Effector CD4-positive, alpha-beta T cell (primary cell): ENCODE measurements at places on chromosomes 11 and 22.

- DNase-seq = no peak
These were observed 40.8 kb downstream of the BID start for GRCh38 chr22:17733466-17733865.

GRCh38 chr11:22276535-22276934 lies 61.6 kb upstream of the SLC17A6 start:
- DNase-seq = no peak

DNA sequence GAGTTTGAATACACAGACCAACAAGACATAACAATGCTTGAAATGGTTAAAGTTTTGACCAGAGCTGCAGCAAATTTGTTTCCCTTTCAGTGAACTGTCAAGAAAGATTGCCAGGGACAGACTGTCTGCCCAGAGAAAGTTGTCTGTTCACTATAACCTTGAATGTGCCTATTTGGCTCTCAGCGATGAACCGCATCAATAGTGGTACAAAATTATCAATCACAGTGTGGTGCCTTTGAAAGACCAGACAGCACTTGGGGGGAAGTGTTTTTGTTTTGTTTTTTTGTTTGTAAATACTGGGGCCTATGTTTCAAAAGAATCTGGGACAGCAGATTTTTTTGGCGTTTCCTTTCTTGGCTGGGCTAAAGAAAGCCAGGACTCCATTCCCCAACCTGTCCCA lies 123.1 kb downstream of the CD44 start:
- no peak for DNase-seq

GRCh38 chr22:20230777-20231420 lies 37.2 kb downstream of the RTN4R start:
- no peak for DNase-seq

GRCh38 chr11:131754671-131755070 lies 384.3 kb downstream of the NTM start:
- no peak for DNase-seq

- DNase-seq = no peak
These were observed 6.9 kb upstream of the PHOX2A start for GRCh38 chr11:72250661-72251464.

- DNase-seq = no peak
These were observed 14.4 kb upstream of the TBC1D10A start for GRCh38 chr22:30340911-30341685.

GRCh38 chr11:95764267-95764898 lies 25.2 kb downstream of the FAM76B start:
- no peak for DNase-seq

DNA sequence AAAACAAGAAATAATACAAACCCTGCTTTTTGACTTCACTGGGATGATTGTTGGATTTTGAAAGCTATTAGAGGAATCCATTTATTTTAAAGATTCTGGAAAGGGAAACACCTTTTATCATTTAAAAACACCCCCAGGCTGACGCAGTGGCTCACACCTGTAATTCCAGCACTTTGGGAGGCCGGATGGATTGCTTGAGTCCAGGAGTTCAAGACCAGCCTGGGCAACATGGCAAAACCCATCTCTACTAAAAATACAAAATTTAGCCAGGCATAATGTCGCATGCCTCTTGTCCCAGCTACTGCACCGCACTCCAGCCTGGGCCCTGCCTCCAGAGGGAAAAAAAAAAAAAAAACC lies 317 bp upstream of the SCN2B start:
- DNase-seq = no peak

DNA sequence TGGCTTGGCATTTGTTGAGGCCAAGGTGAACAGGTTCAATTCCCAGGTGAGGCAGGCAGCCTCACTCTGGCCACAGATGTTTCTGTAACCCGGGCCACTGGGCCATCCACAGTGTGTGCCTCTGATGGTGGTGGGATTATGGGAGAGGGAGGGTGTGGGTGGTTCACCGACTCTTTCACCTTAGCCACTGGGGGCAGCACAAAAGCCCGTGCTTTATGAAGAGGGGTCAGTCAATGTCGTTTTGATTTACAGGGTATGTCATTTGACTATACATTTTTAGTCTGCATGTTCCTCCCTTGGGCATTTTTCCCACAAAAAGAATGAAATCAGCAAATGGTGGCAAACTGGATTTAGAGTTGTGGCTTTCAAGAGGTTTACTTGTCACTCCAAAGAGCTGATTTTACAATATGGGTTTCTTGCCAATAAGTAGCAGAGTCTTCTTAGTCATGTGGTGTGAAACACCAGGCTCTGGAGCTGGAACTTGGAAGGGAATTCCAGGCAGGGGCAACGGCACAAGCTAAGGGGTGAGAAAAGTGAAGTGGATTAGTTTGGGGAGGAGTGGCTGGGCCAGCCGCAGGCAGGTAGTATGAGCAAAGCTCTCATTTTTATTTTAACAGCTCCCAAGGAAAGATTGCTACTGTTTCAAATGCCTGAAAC lies 217.8 kb upstream of the ZBED5 start:
- no peak for DNase-seq

DNA sequence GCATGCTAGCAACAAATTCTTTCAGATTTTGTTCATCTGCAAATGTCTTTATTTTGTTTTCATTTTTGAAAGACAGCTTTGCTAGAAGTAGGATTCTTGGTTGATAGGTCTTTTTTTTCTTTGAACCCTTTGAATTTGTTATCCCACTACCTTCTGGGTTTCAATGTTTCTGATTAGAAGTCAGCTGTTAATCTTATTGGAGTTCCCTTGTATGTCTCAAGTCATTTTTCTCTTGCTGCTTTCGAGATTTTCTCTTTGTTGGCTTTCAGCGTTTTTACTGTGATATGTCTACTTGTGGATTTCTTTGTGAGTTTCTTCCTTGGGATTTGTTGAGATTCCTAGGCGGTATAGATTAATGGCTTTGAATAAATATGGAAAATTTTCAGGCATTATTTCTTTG lies 27.2 kb upstream of the MS4A8 start:
- DNase-seq = no peak

DNA sequence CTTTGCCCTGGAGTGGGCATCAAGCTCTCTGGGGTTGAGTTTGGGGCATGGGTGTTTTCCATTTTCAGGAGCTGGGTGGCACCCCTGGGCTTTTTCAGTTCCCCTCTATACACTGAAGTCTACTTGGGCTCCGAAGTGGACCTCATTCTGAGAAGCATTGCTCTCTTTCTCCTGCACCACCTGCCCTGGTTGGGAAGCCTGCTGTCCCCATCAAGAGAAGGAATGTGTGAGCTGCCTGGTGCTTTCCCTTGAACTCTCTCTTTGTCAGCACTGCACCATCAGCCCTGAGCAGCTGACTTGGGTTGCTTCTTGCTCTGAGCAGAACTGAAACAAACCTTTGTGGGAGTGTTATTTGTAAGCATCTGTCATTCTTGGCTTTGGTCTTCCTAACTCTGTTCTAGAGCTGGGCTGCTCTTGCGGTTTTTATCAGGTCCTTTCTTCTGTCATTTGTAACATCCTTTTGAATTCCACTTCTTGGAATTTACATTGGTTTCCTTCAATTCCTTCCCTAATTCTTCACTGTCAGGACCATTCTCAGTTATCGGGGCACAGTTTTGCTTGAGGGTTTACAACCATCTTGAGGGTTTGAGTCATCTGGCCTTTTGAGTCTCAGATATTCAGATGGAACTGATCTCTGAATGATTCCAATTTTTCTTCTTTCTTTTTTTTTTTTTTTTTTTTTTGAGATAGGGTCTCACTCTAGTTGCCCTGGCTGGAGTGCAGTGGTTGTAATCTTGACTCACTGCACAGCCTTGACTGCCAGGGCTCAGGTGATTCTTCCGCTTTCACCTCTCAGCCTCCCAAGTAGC lies 20.5 kb downstream of the UBE2L3 start:
- no peak for DNase-seq

GRCh38 chr22:47295226-47295901 lies 532.9 kb downstream of the TBC1D22A start:
- no peak for DNase-seq

GRCh38 chr11:42311514-42311913 lies 852.1 kb upstream of the LRRC4C start:
- DNase-seq = no peak

GRCh38 chr11:76831686-76832310 lies 28.9 kb upstream of the ACER3 start:
- DNase-seq = no peak

DNA sequence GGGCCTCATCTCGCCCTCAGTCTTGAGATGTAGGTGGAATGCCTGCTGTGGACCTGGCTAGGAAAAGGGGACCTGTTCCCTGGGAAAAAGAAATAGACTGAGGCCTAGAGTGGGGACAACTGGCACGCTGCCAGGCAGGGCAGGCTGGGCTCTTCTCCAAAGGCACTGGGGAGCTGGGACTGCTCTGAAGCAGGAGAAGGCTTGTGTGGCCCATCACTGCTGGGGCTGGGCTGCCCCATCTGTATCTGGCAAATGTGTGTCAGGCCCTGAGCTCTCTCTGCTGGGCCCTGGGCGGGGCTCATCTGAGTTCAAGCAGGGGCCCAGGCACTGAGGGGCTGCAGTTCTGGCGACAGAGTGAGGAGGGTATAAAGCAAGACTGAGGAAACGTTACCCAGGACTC lies 32.9 kb downstream of the ARVCF start:
- no peak for DNase-seq

GRCh38 chr11:44600839-44601383 lies 35.4 kb downstream of the CD82 start:
- DNase-seq = no peak

GRCh38 chr11:34180040-34180813 lies 74.8 kb downstream of the NAT10 start:
- no peak for DNase-seq

DNA sequence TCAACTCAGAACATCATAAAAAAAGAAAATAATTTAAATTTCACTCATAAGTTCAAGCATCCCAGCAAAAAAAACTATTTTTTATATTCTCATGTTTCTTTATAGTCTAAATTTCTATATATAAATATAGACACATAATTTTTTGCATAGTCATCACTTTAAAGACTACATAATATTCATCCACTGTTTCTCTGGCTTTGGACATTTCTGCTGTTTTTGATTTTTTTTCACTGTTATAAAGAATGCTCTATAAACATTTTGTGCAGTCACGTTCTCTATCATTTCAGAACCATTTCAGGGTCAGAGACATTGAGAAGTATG lies 59.7 kb upstream of the CLPB start:
- DNase-seq = no peak

GRCh38 chr11:131689049-131689925 lies 318.9 kb downstream of the NTM start:
- no peak for DNase-seq

GRCh38 chr22:42544686-42545085 lies 9.1 kb upstream of the SERHL2 start:
- DNase-seq = no peak

GRCh38 chr22:28883657-28883916 lies 215 bp downstream of the ZNRF3 start:
- no peak for DNase-seq

DNA sequence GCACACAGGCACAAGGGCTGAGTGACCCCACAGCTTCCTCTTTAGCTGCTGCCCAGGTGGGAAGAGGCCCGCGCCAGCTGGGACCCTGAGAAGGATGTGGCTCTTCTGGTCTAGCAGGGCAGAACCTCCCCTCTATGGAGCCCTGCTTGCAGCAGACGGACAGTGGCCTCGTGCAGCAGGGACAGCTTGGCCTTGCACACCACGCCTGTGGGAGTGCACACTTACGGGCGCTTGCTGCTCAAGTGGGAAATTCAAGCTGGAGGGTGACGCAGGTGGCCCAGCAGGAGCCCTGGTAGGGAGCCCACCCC lies 971.4 kb downstream of the BRD1 start:
- DNase-seq = no peak

DNA sequence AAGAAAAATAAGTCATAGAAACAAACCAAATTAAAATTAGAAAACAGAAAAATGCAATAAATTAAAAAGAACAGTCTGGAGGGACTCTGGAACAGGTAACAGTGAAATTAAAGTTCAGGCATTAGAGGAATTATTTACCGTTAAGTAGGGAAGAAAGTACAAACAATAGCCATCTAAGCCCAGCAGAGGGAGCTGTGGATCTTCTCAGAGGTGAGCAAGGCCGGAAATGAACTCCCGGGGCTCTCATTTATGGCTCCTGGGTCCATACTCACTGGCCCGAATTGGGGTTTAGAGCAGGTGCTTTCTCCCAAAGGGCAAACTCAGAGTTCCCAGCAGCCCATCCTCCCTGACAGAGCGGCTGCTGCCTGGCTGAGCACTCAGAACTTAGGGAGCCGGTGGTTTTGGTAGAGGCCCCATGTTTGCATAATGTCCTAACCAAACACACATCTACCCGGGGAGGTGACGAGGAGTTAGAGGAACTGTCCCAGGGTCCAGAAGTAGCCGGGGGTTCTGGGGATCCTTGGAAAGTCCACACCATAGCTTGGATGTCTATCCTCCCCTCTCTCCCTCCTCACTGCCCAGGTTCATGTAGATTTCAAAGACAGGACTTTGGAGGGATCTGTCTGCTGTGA lies 87.8 kb upstream of the VPREB1 start:
- peak; percentile 47 for DNase-seq

DNA sequence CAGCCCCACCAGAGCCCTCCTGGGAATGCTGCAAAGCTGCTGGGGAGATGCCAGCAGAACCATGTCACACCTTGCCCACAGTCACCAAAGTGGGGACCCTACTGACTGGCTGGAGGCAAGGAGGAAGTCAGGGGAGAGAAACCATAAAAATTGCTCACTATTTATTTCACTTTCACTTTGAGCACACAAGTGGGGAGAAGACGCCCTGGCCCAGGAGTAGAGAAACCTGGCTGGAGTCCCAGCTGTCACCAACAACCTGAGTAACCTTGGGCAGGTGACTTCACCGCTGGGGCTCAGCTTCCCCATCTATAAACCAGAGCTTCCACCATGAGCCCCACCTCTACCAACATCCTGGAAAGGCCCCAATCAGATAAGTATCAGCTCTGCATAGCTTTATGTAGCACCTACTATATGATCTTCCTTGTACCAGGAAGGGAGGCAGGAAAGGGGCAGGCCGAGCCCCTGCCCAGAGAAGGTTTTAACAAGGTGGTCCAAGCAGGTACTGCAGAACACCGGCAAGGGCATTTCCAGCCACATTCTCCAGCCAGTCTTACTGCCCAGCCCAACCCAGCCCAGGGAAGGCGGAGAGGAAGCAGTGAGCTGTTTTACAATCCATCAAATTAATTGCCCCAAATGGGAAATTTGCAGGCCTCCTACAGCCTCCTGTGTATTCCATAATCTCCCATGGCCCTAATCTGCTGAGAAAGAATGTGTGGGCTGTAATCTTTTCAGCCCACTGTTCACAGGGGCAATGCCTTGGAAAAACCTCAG lies 27.6 kb downstream of the PLEKHA7 start:
- no peak for DNase-seq
